Stimulated activated naive CD8-positive, alpha-beta T cell treated with anti-CD3 and anti-CD28 coated beads, Interleukin-15, Interleukin-2, amounts not matched to agents 100 U/mL and 50 U/mL, for 24 hours (primary cell): ENCODE measurements at places on chromosomes 1 and 21.
A peak's percentile ranks its signal among the peaks of the same experiment; 100 is the strongest.

DNA sequence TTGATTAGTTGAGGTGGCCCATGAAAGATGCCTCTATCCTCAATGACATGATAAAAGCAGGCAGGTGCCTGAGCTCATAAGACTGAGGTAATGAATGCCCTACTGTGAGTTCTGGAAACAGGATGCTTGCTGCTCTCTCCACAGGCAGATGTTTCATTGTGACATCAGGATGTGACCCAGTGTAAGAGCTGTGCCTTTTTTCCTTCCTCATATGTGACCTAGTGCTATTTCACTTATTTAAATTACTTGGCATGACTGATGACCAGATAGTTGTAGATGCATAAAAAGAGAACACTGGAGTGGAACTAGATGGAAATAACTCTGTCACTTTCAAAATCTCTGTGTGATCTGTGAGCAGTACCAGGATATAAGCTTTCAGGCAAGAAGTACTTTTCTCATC lies 31.9 kb downstream of the KIF14 start:
- DNase-seq, result no peak

- no peak for DNase-seq
Measured at GRCh38 chr1:244065960-244066388, 14.9 kb downstream of the ZBTB18 start.

GRCh38 chr21:42319851-42320572 lies 4.8 kb upstream of the TFF3 start:
- no peak for DNase-seq

DNA sequence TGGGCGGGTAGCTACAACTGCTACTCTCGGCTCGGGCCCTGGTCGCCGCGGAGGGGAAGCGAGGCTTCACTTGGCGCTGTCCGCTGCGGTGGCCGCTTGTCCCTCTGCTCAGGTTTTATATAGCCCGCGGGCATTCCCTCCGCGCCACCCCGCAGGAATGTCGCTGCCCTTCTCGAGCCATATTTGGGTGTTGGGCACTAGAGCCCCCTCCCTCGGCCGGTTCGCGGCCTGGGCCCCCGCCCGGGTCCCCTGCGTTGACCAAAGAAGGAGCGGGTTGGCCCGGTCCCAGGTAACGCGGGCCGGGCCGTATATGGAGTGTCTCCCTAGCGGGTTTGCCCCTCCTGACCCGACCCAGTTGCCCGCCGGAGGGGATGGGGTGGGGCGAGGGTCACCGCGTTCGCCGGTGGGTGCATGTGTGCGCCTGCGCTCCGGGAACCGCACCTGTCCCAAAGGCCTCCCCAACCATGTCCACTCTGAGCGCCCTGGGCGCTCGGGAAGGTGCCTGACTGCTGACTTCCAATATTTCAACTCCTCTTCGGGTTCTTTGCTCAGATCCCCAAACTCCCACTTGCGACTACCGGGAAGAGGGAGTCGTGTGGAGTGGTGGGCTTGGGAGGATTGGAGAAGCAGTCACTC lies at the start of gene ACTA1:
Gene ACTA1, minus strand, starts transcription at position 90 of the 636 bp plus-strand sequence. CDS start 979 bp downstream, outside the sequence.
- no peak for DNase-seq

GRCh38 chr1:234735916-234736315 lies 125.9 kb upstream of the IRF2BP2 start:
- DNase-seq, result no peak

- DNase-seq, result peak; percentile 76
Measured at GRCh38 chr1:16215882-16216753, 3.7 kb upstream of the ARHGEF19 start.

DNA sequence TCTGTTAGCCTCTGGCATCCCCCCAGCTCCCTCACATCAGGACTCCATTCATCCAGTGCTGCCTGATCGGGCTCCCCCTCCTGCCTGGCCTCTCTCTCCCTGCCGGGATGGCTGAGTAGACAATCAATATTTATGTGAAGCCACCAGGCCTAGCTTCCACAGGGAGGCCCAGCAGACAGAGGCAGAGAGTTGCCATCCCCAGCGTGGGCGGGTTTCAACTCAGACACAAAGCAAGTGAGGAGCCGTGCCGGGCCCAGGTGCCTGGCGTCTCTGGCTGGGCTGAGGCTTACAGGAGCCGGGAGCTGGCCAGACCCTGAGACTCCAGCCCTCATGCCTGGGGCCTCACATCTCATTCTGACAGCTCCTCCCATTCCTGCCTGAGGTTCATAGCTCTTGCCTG lies 34.5 kb upstream of the ATP2B4 start:
- no peak for DNase-seq

DNA sequence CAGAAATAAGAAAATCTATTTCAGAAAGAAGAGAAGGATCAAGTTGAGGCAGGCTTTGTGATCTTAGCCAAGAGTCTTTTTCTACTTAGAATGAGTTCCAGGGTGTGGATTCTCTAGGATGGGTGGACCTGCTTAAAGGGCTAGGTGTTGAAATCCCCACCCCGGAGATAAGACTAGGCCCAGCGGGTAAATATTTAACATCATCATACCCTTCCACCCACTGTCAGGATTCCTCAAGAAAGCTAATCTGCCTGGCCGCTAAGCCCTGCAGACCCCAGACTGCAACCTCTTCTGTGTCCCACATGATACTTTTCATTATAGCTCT lies 5.8 kb downstream of the IGSF9 start:
- no peak for DNase-seq

- no peak for DNase-seq
Measured at GRCh38 chr21:25409978-25410377, 197.3 kb downstream of the MRPL39 start.

DNA sequence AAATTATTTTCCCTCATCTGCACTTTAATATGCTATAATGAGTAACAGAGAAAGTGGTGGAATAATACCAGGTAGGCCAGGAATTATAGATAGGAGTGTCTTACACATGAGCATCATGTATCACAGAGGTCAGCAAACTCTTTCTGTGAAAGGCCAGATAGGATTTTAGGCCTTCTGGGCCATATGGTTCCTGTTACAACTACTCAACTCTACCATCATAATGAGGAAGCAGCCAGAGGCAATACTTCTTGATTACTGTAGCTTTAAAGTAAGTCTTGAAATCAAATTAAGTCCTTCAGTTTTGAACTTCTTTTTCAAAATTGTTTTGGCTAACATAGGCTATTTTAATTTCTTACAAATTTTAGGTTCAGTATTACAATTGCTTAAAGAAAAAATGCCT lies 32.1 kb upstream of the IGSF3 start:
- DNase-seq, result no peak

GRCh38 chr1:221347706-221348105 lies 394.2 kb downstream of the DUSP10 start:
- no peak for DNase-seq

GRCh38 chr1:241166625-241167024 lies 190.4 kb downstream of the RGS7 start:
- no peak for DNase-seq

- DNase-seq, result no peak
Measured at GRCh38 chr1:27504588-27505419, 14.8 kb upstream of the WASF2 start.

GRCh38 chr1:159889821-159890252 lies 10.1 kb downstream of the CFAP45 start:
- no peak for DNase-seq
